ENCODE measurements at places on chromosomes 1 and 21.

DNA sequence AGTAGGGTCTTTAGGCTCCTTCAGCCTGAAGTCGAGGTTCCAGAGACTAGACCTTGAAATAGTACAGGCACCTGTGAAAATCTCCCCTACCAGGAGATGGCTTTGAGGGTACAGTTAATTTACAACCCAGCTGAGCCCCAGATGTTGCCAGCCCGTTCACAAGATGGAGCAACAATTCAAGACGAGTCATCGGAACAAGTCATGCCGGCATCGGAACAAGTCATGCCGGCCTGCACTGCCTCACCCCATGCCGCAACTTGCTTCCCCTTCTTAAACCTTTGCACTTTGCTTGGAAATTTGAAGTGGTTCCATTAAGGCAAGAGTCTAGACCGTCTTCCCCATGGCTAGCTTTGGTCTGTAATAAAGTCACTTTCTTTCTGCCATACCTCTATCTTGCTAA is 16.0 kb downstream of the HHAT start:
- DNase-seq, result no peak

DNA sequence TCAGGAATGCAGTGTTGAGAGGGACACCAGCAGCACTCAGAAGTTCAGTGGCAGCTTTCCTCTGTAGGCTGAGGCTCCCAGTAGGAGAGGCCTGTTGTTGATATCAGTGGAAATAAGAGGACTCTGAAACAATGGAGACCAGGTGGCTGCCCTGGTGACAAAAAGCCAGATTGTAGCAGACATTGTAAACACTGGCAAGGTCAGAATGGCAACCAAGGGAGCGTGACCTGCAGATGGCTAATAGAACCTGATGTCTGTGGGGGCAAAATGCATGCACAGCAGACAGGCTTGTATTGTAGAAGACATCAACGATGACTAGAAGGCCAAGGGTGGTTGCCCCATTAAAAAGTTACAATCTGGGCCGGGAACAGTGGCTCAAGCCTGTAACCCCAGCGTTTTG is 53.1 kb upstream of the GPR37L1 start:
- DNase-seq, result peak; percentile 89

DNA sequence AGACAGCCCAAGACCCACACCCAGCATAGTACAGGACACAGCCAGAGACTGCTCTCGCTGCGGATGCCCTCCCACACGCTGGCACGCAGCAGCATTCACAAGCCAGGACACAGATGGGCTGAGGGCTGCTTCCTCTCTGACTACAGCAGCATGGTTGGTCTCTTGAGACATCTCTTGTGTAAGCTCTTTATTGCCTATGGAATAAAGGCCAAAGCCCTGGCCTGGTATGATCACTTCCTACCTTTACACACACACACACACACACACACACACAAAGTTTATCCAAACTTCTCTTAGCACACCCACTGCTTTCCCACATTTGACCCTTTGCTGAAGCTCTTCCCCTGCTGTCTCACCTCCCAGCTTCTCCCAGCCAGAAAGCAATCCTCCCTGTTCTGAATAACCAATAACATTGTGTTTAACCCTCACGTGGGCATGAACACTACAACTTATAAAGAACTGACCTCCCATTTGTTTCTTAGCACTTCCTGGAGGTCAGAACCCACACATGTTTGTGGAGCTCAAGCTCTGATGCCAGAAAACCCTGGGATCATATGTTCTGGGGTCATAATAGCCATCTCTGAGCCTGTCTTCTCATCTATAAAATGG is 1.2 kb upstream of the LUZP1 start:
- DNase-seq, result no peak

GRCh38 chr1:114755006-114755931 is 2.5 kb downstream of the CSDE1 start:
- DNase-seq, result no peak

DNA sequence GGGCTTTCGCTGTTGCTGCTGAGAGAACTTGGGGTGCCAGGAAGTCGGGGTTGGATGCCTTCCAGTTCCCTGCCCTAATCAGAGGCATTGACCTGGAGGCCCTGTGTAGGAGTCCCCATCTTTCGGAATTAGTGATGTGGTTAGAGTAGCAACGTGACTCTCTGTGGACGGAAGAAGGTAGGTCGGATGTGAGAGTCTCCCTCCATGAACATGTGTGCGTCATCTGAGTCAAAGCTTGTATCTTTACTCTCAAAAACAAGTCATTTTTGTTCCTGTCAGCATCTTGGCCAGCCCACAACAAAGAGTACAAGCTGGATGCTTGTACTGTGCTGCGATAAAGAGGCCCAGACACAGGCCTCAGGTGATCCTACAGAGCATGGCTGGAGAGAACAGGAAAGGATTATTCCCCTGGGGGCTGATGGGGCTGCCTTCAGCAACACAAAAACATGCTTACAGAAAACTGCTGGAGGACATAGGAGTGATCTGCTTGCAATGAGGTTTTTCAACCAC is 31.0 kb upstream of the IL10 start:
- DNase-seq, result no peak

DNA sequence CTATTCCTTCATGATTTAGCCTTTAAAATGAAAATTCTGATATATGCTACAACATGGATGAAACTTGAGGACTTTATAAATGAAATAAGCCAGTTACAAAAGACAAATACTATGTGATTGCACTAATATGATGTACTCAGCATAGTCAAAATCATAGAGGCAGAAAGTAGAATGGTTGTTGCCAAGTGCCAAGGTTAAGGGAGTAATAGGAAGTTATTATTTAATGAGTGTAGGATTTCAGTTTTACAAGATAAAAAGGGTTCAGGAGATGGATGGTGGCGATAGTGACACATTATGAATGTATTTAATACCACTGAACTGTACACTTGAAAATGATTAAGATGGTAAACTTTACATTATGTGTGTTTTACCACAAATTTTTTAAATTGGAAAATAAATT is 73.1 kb upstream of the FMN2 start:
- no peak for DNase-seq

DNA sequence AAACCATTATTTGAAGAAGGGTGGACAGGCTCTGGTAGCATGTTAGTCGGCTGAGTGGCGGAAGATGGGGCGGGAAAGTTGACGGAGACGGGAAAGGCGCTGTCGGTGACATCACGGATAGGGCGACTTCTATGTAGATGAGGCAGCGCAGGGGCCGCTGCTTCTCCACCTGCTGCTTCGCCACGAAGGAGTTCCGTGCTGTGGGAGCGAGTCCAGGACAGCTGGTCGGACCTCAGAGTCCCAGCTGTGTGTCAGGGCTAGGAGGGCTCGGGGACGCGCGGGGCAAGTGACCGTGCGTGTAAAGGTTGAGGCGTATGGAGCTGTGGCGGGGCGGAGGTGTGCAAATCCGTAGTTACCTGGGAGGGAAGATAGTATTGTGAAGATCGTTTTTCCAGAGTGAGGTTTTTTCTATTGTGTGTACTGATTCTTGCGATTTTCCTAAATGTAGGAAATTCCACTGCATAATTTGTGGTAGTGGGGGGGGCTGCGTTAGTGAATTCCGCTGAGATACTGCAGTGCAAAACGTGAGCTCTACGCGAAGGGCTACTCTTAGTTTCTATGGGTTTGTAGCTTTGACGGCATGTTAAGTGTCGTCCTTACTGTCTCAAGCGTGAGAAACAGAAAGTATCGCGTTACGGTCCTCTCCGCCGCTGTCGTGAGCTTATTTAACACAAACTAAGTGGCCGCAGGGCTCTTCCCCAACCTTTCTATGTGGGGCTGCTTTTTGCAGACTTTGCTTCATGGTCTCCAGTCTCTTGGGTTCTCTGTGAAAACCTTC is 111.2 kb upstream of the NBPF11 start:
- no peak for DNase-seq

GRCh38 chr1:99727575-99728185 is 38.8 kb downstream of the FRRS1 start:
- DNase-seq, result no peak

- DNase-seq, result no peak
These were observed 61.1 kb upstream of the SAMSN1 start for GRCh38 chr21:14607262-14607661.

- DNase-seq, result no peak
These were observed 475.0 kb downstream of the MATN1 start for GRCh38 chr1:30248373-30248772.

DNA sequence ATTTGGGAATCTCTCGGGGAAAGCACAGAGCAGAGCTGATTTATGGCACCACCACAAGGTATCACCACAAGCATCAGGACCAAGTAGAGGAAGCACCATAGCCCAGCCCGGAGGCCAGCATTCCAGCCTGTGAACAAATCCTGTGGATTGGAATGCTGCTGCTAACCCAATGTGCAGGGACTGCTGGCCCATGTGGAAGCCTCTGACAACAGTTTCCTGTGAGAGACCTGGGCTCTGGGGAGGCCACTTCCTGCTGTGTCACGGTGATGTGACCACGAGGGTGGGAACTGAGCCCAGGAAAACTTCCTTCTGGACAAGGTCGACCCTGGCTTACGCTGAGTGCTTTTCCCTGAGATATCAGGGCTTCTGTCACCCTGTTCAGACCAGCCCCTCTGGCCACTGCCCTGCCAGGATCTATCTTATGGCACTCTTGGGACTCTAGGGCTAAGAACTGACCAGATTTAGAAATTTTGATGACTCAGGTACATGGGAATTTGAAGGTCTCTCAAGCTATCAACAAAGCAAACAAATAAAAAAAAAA is 88.3 kb upstream of the NGF start:
- no peak for DNase-seq

- peak; percentile 89 for DNase-seq
These were observed 44.1 kb upstream of the EIF4G3 start for GRCh38 chr1:21220815-21221214.

Measured in NCI-H1092 (cell line).